Muscle of back (tissue), 13 donors: ENCODE measurements at places on chromosomes 3 and 15.

GRCh38 chr15:59186501-59186900 is 20.1 kb upstream of the LDHAL6B start:
- no peak for DNase-seq

DNA sequence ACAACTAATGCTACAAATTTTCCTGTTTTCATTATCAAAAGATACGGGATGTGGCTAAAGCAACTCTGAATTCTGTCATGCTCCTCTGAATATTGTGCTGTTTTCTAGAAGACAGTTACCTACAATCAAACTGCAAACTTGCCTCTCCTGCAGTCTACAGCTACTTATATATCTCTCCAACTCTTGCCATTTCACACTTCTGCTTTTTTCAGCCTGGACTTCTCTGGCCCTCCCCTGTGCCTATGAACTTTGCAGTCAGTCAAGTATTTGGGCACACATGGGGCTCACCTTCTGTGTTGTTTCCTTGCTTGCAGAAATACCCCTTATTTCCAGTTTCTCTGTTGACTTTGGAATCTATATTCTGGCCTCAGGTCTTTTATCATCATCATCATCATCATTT is 575.6 kb downstream of the GRM7 start:
- no peak for DNase-seq

DNA sequence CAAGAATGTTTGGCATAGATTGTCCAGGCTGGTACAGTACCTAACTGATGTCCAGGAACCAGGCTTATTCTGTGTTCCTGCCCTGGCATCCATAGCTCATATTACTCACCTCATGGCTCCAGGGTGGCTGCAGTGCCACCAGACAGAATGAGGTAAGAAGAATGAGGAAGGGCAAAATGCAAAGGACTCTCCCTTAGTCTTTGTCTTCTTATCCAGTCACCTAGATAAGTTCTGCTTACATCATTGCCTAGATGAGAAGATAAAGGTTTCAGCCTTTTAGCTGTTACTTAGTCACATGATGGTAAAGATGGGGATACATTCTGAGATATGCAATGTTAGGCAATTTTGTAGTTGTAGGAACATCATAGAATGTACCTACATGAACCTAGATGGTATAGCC is 45.8 kb downstream of the CHP1 start:
- no peak for DNase-seq

DNA sequence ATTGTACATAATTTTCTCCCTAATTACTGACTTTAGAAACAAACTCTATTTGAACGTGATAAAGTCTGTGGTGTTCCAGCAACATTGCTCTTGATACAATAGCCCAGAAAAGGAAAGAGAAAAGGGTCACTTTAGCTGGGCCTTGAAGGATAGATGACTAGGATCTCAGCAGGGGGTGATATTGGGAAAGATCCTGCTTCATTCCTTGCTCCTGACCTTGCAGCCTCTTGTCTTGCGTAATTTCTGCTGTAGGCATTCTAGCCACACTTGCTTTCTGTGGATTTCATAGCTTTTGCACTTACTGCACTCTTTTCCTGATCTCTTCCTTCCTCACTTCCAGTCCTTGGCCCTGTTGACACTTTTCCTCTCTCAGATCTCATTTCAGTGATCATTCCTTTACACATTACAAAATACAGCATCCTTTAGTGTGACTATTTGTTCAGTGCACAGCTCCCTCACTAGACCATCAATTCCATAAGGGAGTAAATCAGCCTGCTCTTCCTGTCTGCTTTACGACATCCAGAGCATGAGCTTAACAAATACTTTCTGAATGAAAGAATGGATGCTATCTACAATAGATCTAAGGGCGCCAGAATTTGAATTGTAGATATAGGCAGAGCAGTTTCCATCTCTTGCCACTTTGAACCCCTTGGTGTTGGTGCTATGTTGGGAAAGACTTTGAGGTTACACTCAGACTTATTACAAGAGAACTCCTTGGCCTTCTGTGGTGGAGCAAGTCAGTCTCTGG is 559.6 kb upstream of the MDFIC2 start:
- DNase-seq: no peak

GRCh38 chr3:139312959-139313358 is 30.9 kb upstream of the MRPS22 start:
- DNase-seq: no peak

DNA sequence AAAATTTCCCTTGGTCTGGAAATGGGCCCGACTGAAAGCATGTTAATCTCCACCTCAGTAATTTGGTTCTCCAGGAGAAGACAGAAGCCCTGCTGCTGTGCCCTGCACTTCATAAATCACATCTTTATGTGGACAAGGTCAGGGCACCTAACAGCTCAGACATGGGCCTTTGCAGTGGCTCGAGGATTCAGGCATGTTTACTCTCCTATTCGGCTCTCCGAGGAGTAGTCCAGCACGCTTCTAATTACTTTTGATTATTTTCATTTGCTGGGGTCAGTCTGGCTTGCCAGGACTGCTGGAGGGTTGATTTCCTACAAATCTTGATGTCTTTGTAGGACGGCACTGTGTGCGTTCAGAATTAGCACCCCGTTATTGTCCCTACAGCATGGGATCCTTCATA is 511.2 kb downstream of the MECOM start:
- no peak for DNase-seq

- DNase-seq: peak; percentile 18
Observed at GRCh38 chr3:193894121-193894863, 241.7 kb upstream of the HES1 start.

- peak; percentile 37 for DNase-seq
Observed at GRCh38 chr15:84929795-84930603, 45.5 kb downstream of the SLC28A1 start.

GRCh38 chr15:98799461-98800390 is 151.4 kb downstream of the IGF1R start:
- DNase-seq: peak; percentile 54

DNA sequence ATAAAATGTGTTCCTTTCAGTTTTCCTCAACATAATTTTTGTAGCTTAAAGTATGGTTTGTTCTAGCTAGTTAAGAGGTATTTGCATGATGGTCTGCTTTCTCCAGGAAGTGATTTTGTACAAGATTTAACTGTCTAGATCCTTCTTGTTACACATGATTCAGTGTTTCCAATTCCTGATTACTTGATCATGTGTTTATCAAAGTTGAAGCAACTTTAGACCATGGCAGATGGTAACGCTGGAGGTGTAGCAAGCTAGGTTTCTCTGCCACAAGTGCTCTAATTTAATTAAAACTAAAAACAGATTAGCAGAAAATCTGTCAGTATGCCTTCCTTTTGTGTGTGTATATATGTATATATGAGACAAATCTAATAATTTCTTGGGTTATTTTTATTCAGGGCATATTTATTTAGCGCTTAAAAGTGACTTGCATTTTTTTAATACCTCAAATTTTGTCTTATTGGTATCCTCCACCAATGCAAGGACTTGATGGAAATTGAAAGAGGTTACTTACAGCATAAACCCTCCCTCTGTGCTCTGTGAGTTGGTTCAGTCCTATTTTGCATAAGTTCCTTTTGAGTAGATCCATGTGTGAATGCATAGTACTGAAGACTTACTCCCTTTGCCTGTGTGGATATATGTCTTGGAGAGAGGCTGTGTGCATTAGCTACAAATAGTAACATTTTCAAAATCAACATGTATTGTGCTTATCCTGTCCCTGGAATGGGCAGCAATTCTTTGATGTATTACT is 157.3 kb upstream of the CGNL1 start:
- DNase-seq: peak; percentile 95

GRCh38 chr3:36635731-36636130 is 128.6 kb downstream of the DCLK3 start:
- DNase-seq: no peak

DNA sequence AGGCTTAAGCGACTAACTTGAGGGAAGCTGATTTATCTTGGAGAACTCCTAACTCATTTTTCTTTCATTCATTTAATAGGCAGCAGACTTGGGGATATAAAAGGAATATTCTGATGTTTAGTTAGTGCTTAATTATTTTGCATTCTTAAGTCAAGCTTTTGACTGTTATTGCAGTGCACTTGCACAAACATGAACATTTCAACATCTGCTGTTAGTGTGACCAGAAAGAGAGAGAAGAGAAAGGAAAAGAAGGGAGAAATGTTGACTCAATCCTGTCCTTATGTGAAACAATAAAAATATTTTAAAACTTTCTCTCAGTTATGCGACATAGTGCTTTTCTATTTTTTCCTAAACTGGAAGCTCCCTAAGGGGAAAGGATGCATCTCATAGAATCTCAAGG is 507.8 kb downstream of the LPP start:
- no peak for DNase-seq

- DNase-seq: peak; percentile 81
Observed at GRCh38 chr3:11164607-11165006, 10.3 kb downstream of the HRH1 start.

DNA sequence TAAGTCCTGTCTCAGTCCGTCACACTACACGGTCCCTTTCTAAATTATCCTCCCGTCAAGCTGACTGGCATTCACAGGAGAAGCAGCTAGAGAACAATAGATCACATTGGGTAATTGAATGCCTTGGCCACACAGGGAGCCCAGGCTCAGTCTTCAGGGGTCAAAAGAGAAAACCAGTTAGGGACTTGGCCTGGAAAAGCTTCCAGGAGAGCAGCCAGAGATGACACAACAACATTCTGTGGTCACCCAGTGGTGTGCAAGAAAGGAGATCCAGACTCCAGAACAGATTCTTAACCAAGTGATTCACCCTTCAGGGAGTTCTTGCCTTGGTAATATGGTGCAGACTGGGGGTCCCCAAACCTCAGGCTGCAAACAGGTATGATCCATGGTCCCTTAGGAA is 15.9 kb downstream of the ARHGAP31 start:
- no peak for DNase-seq
